ENCODE measurements at places on chromosomes 2 and 18.

- no peak for DNase-seq
Observed at GRCh38 chr2:232061265-232061664, 99.8 kb downstream of the DIS3L2 start.

- DNase-seq, result no peak
Observed at GRCh38 chr2:108074150-108074549, 87.8 kb downstream of the SLC5A7 start.

GRCh38 chr2:8252997-8253694 is 428.7 kb upstream of the ID2 start:
- no peak for DNase-seq

DNA sequence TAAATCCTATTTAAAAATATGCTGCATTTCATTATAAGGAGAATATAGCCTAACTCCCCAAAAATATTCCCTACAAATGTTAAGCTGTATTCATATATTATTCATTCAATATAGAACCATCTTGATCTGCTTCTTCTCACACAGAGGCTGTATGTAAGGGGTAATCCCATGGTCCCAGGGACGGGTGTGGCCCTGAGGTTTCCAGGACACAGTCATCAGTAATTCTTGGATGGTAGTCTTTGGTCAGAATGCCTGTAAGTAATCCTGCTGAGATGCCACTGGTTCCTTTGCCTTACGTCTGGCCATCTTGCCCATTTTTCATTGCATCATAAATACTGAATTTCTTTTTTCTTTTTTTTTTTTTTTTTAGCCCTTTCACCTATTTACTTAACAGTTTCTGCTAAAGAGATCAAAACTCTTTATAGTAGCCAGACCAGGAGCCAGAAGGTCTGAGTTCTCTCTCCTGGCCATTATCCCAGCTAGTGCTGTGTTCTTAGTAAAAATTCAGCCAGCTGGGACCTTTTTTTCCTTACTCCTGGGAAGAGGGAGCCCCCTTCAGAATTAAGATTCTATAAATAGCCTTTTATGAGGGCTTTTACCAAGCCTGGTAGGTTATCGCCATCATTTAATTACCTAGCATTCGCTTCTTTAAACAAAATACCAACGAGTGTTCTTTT is 134.9 kb downstream of the SOX11 start:
- no peak for DNase-seq

GRCh38 chr2:72893594-72894319 is 6.5 kb downstream of the SPR start:
- peak; percentile 70 for DNase-seq

- DNase-seq, result no peak
Observed at GRCh38 chr2:204264621-204265140, 280.6 kb upstream of the PARD3B start.

DNA sequence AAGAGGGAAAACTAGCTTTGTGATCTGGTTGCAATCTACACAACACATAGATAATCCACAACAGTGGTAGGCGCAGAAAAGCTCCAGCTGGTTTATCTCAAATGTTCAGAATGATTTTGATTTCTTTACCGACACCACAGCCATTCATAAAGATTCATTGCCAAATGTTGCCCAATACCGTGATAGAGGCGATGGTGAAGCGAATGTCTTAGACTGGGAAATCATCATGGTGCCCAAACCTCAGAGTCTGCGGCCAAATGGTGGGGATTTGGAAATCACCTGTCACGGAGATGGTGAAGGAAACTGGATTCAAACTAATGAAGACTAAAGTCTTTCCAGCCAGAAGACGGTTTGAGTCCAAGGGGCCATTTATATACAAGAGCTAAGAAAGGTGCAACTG is 48.5 kb upstream of the CCDC150 start:
- no peak for DNase-seq

DNA sequence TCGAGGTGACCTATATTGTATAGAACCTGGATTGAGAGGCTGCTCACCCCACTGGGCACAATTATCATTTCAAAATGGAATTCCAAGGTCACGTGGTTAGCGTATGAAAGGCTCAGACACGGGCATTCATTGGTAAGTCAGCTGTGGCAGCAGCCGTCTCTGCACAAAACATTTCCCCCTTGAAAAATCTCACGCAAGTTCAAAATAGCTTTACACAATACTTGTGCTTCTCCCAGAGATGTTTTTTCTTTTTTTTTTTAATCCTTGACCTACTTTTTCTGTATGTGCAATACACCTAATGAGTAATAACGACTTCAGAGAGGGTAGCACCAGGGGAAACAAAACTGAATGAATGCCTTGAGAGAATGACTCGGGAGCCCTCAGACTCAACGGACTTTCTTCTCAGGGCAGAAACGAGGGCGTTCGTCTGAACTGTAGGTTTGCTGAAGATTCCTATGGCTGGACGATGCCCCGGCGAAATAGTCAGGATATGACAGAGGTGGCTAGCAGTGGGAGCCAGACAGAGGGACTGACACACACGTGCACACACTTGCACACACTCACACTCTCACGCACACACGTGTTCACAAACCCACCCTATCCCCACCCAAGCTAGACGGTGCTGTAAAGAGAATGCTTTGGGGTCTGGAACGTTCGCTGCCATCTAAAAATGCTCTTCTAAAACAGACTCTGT is 77.8 kb downstream of the PDCL3 start:
- DNase-seq, result peak; percentile 21

- DNase-seq, result no peak
Observed at GRCh38 chr18:14936313-14936712, 188.3 kb downstream of the ANKRD30B start.

- peak; percentile 36 for DNase-seq
Observed at GRCh38 chr18:63319383-63320122, at the start of gene BCL2. BCL2 (minus strand) TSS chr18:63319769.

DNA sequence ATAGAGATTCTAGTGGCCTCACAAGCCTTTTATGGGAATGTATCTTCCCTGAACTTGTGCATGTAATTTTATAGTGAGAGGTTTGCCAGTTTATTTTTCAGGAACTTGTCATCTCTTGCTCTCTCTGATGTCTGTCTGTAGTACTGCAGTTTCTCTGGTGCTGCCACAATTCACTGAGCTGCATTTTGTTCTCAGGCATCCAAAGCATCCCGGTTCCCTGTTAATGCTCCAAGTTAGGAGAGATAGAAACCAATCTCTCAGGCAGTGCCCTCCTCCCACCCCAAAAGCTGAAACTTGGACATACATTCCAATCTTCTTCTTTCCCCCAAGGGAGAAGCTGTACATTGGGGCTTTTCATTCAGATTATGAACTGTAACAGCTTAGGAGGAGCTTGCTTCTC is 30.1 kb upstream of the GRB14 start:
- DNase-seq, result no peak

DNA sequence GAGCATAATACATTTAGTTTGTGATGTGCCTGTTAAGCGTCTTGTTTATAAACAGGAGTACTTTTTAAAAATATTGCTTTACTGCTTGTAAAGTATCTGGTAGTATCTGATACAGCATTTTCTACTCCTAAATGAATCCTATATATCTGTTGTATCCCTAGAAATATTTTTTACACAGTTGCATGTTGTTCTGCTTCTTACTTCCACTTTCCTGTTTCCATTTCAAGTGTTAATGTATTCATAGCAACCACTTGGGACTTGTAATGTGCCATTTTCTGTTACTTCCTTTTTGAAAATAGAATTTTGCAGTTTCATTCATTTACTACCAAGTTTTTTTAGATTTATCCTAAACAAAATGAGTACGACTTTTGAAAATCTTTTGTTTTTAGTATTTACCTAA is 24.9 kb downstream of the CCNT2 start:
- DNase-seq, result no peak

- no peak for DNase-seq
Observed at GRCh38 chr18:572091-572830, 7.9 kb upstream of the CETN1 start.

GRCh38 chr2:165864296-165864695 is 70.2 kb upstream of the GALNT3 start:
- no peak for DNase-seq

GRCh38 chr2:136920652-136921333 is 155.4 kb downstream of the THSD7B start:
- DNase-seq, result no peak

- peak; percentile 80 for DNase-seq
Observed at GRCh38 chr18:55830544-55830943, 242.6 kb upstream of the TCF4 start.

DNA sequence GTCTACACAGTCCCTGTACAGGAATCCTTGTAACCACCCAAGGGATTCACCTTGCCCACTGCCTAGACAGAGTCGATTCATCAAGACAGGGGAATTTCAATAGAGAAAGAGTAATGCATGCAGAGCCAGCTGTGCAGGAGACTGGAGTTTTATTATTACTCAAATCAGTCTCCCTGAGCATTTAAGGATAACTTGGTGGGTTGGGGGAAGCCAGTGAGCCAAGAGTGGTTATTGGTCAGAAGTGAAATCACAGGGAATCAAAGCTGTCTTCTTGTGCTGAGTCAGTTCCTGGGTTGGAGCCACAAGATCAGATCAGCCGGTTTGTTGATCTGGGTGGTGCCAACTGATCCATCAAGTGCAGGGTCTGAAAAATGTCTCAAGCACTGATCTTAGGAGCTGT is 17.8 kb upstream of the FAM98A start:
- DNase-seq, result peak; percentile 17

DNA sequence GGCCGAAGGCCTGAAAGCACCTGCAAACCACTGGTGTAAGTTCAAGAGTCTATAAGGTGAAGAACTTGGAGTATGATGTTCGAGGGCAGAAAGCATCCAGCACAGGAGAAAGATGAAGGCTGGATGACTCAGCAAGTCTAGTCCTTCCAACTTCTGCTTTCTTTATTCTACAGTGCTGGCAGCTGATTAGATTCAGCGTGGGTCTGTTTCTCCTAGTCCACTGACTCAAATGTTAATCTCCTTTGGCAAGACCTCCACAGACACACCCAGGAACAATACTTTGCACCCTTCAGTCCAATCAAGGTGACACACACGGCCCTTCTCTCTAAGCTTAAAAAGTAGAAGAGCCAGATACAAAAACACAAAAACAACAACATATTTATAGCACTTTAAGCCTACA is 43.4 kb downstream of the NMS start:
- no peak for DNase-seq

- peak; percentile 12 for DNase-seq
Observed at GRCh38 chr2:174395969-174396630, 570 bp downstream of the SCRN3 start.

GRCh38 chr2:165054652-165055051 is 99.3 kb upstream of the SLC38A11 start:
- DNase-seq, result no peak

DNA sequence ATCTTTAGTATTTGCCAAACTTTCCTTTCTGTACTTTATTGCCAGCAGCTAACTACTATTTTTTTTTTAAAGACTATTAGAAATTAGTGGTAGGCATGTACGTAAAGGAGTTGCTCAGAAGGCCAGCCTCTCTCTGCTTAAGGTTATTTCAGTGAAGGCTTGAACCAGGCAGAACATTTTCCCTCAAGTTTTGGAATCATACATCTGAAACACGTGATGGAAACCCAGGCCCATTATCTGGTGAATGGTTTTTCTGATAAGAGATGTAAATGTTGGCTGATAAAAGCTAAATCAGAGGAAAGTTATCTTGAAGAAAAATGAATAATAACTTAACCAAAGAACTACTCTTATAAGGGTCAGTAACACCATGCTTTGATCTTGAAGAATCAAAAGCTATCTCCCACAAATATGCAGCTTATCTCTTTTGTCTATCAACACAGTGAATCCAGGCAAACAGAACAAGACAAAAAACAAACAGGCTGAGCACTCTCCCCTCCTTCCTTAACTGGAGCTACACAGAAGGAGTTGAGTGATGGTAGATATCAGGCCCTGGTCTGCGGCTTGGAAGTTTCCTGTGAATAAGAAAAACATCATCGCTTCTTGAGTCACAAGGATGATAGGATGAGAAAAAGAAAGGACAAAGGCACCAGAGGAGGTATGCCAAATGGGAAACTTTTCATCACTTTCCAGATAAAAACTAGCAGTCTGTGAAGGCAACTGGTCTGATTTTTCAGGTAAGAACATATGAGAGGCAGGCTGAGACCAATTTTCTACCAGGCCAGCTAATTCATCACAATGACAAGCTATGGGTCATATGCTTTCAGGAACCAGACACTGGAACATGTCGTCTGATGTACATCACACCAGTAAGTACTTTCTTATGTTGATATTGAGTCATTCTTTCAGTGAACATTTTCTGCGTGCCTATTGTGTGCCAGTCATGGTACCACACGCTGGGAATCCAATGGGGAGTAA is 88.4 kb upstream of the STK17B start:
- DNase-seq, result peak; percentile 89

DNA sequence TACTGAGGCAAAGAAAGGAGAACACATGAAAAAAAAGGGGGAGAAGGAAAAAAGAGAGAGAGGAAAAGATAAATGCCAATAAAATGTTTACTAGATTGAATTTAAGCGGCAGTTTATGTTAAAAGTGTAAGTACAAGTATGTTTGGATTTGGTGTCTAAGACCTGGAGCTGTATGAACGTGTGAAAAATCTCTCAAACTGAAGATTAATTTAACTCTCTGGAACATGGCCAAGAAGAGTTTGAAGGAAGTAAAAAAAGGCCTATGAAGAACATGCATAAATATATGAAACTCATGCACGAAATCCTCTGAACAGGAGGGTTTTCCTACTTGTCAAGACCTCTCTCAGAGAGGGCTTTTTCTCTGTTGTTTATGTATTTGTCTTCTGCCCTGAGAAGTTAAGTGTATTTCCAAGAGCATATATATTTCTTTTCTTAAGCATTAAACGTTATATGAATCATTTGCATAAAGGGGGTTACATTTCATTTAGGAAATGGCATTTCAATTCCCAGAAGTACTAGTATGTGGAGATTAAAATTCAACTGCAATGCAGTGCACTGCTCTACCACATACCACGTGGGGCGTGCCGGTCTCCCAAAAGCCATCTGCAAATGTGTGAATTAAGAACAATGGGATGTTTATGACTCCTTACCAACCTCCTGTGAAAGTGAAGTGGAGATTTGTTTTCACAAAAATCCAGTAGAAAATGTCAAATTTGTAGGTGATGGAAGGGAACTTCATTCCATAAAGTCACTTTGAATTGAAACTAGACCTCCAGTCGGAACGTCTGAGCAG is 281.1 kb upstream of the TRIB2 start:
- DNase-seq, result no peak

DNA sequence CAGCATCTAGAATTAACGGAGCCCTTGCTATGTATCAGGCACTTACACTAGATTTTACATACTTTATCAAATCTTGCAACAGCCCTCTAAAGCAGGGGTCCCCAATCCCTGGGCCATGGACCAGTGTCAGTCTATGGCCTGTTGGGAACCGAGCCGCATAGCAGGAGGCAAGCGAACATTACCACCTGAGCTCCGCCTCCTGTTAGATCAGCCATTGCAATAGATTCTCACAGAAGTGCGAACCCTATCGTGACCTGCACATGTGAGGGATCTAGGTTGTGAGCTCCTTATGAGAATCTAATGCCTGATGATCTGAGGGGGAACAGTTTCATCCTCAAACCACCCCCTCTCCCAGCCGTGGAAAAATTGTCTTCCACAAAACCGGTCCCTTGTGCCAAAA is 13.4 kb downstream of the DNAJB2 start:
- DNase-seq, result no peak

All from fibroblast of mammary gland (primary cell).